ENCODE measurements at places on chromosomes 6 and 20.

GRCh38 chr6:142867988-142868812 lies 76.8 kb downstream of the HIVEP2 start:
- DNase-seq = no peak

DNA sequence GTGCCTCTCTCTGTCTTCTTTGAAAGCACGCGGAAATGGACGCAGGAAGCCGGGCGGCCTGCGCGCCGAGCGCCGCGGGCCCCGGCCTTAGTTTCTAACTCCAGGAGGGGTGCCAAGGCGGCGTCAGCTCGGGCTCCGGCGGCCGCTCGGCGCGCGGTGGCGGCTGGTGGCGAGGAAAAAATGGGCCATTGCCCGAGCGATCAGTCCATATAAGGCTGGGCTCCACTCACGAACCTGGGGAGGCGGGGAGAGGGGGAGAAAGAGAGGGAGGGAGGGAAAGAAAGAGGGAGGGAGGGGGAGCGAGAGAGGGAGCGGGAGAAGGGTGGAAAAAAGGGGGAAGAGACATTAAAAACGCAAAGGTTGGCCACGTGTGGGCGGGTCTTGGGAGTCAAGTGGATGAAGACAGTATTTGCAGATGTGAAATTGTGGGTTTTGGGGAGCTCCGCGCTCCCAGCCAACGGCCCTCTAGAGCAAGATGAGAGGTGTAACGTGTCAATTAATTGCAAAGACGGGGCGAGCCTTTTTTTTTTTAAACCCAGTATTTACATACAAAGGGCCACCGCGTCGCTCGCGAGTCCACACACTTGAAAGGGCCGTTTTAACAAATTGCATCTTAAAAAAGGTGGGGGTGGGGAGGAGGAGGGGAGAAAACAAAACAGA lies at the start of gene NKX2-2:
Gene NKX2-2, minus strand, starts transcription at position 184 of the 660 bp plus-strand sequence. CDS start 395 bp downstream, outside the sequence.
- no peak for DNase-seq

- no peak for DNase-seq
These were observed 350.9 kb downstream of the SMOC2 start for GRCh38 chr6:168791917-168792316.

DNA sequence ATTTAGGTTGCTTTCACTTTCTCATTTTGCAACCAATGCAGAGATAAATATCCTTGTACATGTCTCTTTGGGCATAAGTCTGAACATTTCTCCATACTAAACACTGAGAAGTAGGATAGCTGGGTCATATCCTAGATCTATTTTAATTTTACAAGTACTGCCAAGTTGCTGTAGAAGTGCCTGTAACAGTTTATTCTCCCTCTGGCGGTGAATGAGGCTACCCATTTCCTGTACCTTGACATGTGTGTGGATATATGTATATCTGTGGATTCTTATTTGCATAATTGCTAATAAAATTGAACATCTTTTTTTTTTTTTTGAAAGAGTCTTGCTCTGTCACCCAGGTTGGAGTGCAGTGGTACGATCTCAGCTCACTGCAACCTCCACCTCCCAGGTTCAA lies 48.0 kb upstream of the PNRC1 start:
- DNase-seq = peak; percentile 13

DNA sequence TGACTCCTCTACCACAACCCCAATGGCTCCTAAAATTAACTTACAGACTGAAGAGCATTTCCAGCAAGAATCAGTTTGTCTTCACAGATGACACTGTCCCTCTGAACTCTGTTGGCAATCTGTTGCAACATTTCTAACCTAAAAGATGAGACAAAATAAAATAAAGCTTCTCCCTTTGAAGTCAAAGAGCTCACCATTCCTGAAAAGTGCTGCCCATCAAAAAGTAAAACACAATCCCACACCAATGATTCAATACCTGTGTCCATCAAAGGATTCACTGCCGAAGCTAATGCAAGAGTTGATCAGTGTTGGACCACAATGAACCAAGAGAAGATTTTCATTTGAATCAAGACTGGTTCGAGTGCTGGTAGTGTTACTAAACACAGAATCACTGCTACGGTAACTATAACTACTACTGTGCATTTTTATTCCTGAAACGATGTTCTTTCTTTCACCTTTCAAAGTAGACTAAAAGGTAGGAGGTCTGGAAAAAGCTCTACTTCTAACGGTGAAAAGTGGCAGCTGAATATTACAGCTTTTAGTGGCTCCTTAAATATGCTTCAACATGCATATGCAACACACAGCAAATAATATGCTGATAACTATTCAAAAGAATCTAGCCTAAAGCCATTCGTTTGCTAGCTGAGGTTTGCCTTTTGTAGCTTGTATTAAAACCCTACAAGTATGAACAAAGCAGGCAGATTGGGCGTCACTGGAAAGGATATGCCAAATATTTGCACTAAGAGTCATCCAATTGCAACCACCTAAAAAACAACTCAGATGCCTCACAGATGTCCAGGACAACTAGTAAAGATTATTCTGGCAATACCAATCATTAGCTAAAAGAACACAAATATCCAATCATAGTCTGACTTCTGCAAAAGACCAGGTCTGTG lies at the start of gene DST:
Gene DST, minus strand, starts transcription at position 524 of the 896 bp plus-strand sequence.
- DNase-seq = no peak

- DNase-seq = peak; percentile 59
These were observed 1.2 kb upstream of the ACSS1 start for GRCh38 chr20:25058847-25059810.

GRCh38 chr20:6783752-6784151 lies 16.3 kb downstream of the BMP2 start:
- no peak for DNase-seq

GRCh38 chr6:82363428-82364086 lies at the start of gene TPBG:
Gene TPBG, plus strand, starts transcription at chr6:82363817. Its CDS starts 1,145 bp downstream, at chr6:82364962.
- peak; percentile 49 for DNase-seq

GRCh38 chr20:3869839-3870634 lies 19.1 kb upstream of the PANK2 start:
- DNase-seq = no peak

DNA sequence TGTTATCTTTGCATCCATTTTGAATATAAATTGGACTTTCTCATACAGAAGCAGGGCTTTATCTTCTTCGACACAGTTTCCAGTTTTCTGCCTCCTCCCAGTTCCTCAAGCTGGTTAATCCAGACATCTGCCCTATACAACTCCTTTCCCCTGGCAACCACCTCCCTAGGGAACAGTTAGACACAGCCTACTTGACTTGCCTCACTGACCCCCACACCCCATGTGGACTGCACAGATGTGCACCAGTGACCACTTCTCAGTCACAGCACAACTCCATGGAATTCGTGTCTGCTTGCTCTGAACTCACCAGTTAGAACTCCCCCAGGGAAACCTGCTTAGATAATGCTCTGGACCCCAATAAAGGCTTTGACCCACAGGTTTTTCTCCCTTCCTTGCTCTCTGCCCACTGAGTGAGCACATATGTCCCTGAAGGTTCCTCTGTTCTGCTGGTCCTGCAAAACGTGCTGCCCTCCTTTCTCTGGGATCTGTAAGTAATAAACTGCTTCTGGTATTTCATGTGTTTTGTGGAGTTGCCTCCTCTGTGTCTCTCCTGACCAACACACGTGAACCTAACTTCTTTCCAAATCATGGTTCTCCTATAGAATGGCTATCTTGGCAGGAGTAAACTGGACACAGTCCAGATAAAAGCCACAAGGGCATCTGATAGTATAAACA lies 351.2 kb downstream of the CD83 start:
- DNase-seq = no peak

DNA sequence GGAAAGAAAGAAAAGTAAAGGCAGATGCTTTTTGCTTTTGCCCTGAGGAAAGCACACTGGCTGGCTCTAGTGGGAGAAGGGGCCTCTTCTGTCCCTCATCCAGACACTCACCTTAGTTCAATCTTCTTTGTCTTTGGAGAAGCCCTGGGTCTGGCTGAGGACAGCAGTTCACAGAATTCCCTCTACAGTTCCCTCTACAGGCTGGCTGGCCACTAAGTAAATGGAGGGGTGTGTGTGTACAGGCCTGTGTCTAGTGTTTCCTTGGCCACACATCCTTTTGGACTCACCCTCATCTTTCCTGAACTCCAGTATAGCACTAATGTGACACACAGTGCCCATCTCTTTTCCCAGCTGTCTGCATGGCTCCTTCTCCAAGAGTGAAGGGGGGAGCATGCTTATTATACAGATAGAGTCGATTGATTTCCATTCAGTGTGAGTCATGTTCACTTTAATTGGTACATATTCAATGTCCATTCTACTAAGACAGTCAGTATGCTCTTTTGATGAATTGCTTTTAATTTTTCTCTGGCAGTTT lies 26.0 kb upstream of the CLVS2 start:
- peak; percentile 26 for DNase-seq

- DNase-seq = no peak
These were observed 736.4 kb upstream of the MARCKS start for GRCh38 chr6:113120582-113121285.

DNA sequence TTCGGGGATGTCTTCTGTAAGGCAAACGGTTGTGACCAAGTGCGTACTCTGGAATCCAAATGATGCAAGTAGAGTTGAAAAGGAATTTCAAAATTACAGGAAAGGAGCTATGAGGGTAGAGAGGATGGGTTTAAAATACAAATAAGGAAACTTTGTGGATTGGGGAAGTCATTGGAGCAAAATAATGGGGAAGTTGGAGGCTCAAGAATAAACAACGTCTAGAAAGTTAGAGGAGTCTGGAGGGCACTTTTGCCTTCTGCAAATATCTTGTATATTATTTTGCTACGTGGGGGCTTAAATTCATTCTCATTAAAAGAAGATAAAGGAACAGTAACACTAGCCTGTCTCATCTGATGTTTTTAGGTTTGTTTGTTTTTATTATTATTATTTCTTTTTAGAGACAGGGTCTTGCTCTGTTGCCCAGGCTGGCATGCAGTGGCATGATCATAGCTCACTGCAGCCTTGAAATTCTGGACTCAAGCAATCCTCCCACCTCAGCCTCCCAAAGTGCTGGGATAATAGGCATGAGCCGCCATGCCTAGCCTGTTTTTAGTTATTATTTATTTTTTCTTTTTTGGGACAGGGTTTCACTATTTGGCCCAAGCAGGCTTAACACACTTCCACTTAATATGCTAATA lies 55.0 kb upstream of the TNFAIP3 start:
- DNase-seq = no peak

GRCh38 chr6:37479266-37479854 lies 20.3 kb downstream of the CCDC167 start:
- DNase-seq = no peak

GRCh38 chr6:140446241-140446640 lies 1071.8 kb upstream of the CITED2 start:
- DNase-seq = no peak

- peak; percentile 69 for DNase-seq
These were observed at the start of gene HELZ2 for GRCh38 chr20:63574156-63574828. Gene HELZ2, minus strand, starts transcription at chr20:63574239. Its CDS starts 1,854 bp downstream, at chr20:63572385.

- DNase-seq = no peak
These were observed 26.1 kb downstream of the PTPN1 start for GRCh38 chr20:50536333-50536732.

DNA sequence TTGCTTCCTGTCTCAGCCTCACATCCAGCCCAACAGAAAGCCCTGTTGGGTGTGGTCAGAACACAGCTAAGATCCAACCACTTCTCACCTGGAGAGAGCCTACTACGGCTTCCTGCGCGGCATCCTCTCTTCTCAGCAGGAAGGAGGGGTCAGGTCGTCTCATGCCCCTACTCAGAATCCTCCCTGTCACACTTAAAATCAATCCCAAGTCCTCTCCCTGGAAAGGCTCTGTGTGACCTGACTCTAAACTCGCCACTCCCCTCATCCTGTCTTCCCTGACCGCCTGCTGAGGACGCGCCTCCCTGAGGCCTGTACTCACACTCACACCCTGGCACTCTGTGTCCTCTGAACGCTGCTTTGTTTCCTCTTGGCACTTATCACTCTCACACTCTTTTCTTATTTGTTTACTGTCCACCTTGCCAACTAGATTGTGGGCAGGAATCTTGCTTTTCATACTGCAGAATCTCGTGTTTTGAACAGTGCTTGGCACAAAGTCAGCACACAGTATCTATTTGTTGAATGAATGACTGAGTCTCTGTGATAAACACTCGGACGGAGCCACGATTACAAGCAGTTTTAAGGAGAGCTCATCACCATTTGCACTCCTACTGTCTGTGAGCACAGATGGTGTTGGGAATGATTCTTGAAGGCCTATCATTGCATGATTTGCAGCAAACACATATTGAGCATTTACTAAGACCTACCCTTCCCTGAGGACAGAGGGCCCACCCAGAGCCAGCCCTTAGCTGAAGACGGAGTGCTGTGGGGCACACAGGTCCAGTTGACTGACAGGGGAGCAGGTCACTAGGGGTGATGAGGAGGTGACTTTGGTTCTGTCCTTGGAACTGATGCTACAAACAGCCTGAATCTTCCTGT lies 18.7 kb downstream of the RAB5IF start:
- peak; percentile 33 for DNase-seq

DNA sequence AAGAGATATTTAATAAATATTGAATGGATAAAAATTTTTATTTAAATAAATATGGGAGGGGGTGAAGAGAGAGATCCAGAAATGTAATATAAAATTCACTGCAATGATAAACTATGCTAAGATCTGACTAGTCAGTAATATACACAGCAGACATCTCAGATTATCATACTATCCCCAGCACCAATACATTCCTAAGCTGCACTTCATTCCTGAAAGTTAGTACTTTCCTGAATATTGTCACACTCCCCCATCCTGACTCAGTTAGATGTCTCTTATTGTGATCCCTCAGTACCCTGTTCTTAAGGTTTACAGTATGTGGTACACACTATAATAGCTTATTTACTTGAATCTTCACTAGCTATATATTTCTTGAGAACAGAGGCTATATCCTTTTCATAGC lies 88.3 kb upstream of the KCNQ5 start:
- DNase-seq = no peak

GRCh38 chr20:48574383-48574782 lies 253.4 kb downstream of the PREX1 start:
- DNase-seq = peak; percentile 71

GRCh38 chr20:43586641-43587040 lies 4.1 kb upstream of the IFT52 start:
- no peak for DNase-seq

GRCh38 chr6:70651326-70651905 lies 16.3 kb upstream of the SMAP1 start:
- no peak for DNase-seq

DNA sequence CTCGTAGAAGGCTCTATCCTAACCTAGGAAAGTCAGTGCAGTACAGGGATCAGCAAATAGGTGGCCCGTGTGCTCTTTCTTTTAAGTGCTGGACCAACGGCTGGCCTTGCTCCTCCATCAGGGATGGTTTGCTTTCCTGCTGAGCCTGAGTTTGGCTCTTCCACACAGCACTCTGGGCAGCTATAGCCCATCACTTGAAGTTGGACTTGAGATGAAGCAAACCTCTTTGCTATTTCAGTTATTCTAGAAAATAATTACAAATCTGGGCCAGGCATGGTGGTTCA lies 66.9 kb upstream of the KCNK16 start:
- peak; percentile 68 for DNase-seq

- DNase-seq = no peak
These were observed 1.7 kb downstream of the ZUP1 start for GRCh38 chr6:116666869-116667268.

GRCh38 chr6:25295651-25296050 lies 16.5 kb downstream of the CARMIL1 start:
- peak; percentile 48 for DNase-seq

DNA sequence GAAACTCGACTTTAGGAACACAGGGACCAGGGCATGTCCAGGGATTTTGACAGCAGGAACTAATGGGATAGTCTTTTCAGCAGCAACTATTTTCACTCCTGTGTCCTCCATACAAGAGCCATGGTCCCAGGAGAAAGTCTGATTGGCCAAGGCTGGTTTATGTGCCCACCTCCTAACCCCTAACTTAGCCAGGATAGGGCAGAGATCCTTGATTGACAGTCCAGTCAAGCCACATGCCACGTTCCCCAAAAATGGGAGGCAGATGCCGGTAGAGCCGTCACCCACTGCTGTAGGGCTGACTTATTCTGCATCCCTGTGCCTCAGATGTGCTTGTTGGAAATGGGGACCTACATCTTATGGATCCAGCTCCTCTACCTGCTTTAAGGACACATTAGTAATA lies 22.3 kb downstream of the SLC2A10 start:
- DNase-seq = peak; percentile 19

Data from SK-MEL-5 (cell line).